ENCODE measurements at places on chromosomes 3 and 15.

DNA sequence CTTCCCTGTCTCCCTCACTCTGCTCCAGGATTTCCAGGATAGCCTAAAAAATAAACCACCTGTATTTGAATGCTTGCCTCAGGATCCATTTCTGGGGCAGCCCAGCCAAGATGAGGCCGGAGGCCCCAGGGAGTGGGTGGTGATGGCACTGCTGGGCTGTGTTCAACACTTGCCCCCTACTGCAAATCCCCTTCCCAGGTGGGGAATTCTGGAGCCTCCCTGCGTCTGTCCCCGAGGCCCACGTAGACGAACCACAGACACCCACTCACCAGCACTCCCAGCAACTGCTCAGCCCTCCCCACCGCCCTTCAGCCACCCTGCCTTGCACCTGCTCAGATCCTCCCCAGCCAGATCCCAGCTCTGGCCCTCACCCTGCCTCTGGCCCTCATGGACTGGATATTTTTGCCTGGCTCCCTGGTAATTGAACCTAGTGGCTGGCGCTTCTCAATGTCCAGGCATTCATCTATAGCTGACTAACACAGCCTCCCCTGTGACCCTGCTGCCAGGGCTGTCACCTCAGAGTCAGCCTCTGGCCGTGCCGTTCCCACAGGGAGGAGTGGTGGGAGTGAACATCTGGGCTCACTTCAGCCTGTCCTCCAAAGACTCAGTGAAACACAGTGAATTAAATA, 17.1 kb upstream of the EPB42 start:
- H3K4me3 ChIP-seq = no peak overlapping the region
- H3K36me3 ChIP-seq = no peaks in the 10 kb centered on the region
- H3K27me3 ChIP-seq = peaks cover 13% of the 10 kb centered on the region
- no peak overlapping the region for H3K27ac ChIP-seq

- H3K27me3 ChIP-seq = peaks cover under 1% of the 10 kb centered on the region
- H3K36me3 ChIP-seq = peaks cover 3% of the 10 kb centered on the region
- peak; percentile 48 for ATAC-seq
Observed at GRCh38 chr3:134249935-134250716, 533 bp downstream of the RYK start.

DNA sequence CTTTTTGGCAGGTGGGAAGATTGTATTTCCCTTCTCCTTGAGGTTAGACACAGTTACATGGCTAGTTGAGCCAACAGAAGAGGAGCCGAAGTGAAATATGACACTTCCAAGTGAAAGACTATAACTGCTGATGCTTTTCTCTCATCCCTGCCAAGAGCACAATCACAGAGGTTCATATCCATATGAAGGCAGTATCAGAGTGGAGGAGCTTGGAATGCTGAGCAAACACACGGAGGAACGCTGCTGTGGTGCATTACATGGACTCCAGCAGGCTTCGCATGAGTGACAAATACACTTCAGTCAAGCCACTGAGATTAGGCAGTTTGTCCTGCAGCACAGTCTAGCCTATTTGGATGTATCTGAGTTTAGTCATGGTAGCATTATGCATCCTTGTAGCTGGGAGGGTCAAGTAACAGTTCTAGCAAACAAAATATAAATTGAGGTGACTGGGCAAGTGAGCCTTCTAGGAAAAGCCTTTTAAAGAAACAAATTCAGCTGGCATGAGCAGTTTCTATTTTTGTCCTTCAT, 5.4 kb downstream of the IQCF6 start:
- no peak overlapping the region for H3K4me3 ChIP-seq
- H3K27me3 ChIP-seq = peaks cover 20% of the 10 kb centered on the region
- H3K36me3 ChIP-seq = no peaks in the 10 kb centered on the region
- no peaks in the 10 kb centered on the region for H3K4me1 ChIP-seq
- ATAC-seq = no peak

GRCh38 chr3:43013743-43014155, 34.6 kb downstream of the GASK1A start:
- no peaks in the 10 kb centered on the region for H3K4me1 ChIP-seq
- H3K4me3 ChIP-seq = no peak overlapping the region
- H3K27ac ChIP-seq = no peak overlapping the region
- H3K36me3 ChIP-seq = no peaks in the 10 kb centered on the region

- peaks cover 65% of the 10 kb centered on the region for H3K36me3 ChIP-seq
- no peak for ATAC-seq
- H3K4me3 ChIP-seq = no peak overlapping the region
- H3K27me3 ChIP-seq = no peaks in the 10 kb centered on the region
Observed at GRCh38 chr3:112115806-112116383, 17.2 kb downstream of the GCSAM start.

DNA sequence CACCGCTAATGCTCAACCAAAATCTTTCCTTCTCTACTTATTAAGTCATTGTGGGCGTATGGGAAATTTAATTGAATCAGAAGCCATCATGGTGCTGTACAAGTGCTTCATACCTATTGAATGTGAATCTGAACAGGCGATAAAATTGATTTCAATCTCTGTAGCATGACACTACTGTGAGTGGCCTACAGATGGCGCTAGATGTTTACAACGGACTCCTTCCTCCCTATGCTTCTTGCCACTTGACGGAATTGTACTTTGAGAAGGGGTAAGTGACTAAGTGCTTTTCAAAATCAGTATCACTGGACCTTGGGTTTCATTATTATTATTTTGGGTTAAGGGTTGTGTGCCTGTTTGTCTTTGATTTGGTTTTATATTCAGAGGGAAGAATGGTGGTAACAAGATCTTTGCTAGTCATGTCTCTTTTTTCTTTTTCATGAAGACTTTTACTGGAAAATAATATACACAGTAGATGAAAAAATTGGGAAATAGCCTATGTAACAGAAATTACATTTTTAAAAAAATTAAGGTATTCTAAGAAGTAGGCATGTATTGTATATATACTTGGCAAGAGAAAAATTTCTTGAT, 35.4 kb downstream of the ACP3 start:
- no peak overlapping the region for H3K27ac ChIP-seq
- no peak overlapping the region for H3K4me3 ChIP-seq
- no peaks in the 10 kb centered on the region for H3K36me3 ChIP-seq
- peak; percentile 71 for ATAC-seq
- peaks cover 9% of the 10 kb centered on the region for H3K27me3 ChIP-seq

GRCh38 chr3:10389339-10389738, 68.4 kb upstream of the SEC13 start:
- H3K27me3 ChIP-seq = no peaks in the 10 kb centered on the region
- H3K4me1 ChIP-seq = no peaks in the 10 kb centered on the region
- no peak overlapping the region for H3K4me3 ChIP-seq
- ATAC-seq = peak; percentile 48
